OCI-LY7 (cell line): ENCODE measurements at places on chromosomes 5 and 9. TPM values are rescaled to one million over a fixed set of nuclear protein-coding genes. Genes with fewer than 3 reads are reported as not detected.
A peak's percentile ranks its signal among the peaks of the same experiment; 100 is the strongest.

DNA sequence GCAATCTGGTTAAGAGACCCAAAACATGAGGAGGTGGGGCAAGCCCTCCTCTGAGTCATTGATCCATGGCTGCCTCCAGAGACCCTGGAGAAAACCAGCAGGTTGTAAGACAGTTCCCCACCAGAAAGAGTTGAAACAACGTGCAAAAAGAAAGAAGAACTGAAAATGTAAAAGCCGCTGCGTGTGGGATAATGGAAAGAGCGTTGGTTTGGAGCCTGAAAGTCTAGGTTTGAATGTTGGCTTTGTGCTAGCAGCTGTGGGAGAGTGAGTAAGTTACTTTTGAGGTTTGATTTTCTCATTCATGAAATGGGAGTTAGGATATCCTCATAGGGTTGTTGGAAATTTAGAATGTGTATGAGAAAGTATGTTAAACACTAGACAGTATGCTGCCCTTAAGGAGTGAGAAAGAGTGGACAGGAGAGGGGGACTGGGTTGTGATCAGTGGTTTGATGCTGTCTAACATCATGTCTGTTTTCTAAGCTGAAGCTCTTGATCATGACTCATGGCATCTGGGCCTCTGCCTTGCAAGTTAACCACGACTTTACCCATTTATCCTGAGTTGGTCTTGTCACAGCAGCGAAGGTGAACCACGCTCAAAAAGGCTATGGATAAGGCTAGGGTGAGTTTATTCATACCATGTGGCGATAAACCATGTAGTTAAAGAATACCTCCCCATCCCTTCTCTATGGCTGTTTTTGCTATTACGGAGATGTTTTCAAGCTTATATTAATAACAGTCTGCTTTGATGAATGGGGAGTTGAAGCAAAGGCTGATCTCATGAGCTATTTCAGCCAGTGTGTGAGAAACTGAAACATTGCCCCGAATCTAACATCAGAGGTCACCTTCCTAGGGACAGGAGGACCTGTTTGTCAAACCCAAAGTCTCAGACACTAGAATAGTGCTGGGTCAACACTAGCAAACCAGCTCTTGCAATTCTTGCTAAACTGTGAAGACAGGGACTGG, 41.3 kb downstream of the ZNF366 start:
- no peak for DNase-seq

- no peak for DNase-seq
These were observed 488.2 kb downstream of the NTRK2 start for GRCh38 chr9:85157772-85158171.

- no peak for DNase-seq
These were observed 13.8 kb downstream of the LEAP2 start for GRCh38 chr5:132887283-132887682.

GRCh38 chr5:34525761-34526160, 130.4 kb upstream of the RAI14 start:
- DNase-seq = no peak

DNA sequence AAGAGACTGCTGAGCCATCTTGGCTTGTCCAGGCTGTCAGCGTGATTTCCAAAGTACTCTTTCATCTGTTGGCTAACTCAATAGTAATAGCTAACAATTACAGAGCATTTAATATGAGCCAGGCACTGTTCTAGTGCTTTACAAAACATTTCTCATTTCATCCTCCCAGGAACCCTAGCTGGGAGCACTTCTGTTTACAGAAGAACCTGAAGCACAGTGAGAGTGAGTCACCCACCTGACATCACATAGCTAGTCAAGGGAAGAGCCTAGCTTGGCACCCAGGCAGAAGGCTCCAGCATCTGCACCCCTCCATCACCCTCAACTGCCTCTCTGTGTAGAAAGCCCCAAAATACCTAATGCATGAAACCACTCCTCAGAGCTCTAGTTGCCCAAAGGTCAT, 57.5 kb upstream of the IQGAP2 start:
- DNase-seq = no peak

GRCh38 chr9:136336156-136336870, 9.0 kb downstream of the GPSM1 start:
- DNase-seq = no peak

GRCh38 chr5:97877588-97877987, 694.5 kb upstream of the RIOK2 start:
- no peak for DNase-seq

- no peak for DNase-seq
These were observed 6.4 kb upstream of the C6 start for GRCh38 chr5:41219658-41220269.

DNA sequence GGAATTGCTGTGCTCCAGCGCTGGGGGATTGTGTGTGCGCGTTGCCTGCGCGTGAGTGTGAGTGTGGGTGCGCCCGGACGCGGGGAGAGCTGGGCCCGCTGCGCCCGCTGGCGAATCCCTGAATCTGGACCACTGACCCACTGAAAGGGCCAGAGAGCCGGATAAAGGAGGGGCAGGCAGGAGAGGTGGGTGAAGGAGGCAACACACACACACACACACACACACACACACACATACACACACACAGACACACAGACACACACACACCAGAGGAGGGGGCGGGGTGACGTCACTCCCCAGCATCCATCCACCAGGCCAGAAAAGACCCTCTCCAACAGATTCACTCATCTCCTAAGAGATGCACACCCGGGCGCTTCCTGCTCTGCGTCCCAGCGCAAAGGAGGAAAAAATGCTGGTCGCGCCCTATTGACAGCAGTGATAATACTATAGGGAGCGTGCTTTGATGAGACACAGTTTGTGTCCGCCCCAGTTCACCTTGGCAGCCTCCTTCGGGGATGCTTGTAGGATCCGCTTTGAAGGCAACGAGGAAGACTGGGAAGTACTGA, 1059.1 kb upstream of the DMAC1 start:
- no peak for DNase-seq

- DNase-seq = no peak
These were observed 181.6 kb upstream of the NUDT12 start for GRCh38 chr5:103744159-103744558.

The GABRB2 gene
- total RNA-seq = 5.1 and 5.5 TPM in 2 replicates

DNA sequence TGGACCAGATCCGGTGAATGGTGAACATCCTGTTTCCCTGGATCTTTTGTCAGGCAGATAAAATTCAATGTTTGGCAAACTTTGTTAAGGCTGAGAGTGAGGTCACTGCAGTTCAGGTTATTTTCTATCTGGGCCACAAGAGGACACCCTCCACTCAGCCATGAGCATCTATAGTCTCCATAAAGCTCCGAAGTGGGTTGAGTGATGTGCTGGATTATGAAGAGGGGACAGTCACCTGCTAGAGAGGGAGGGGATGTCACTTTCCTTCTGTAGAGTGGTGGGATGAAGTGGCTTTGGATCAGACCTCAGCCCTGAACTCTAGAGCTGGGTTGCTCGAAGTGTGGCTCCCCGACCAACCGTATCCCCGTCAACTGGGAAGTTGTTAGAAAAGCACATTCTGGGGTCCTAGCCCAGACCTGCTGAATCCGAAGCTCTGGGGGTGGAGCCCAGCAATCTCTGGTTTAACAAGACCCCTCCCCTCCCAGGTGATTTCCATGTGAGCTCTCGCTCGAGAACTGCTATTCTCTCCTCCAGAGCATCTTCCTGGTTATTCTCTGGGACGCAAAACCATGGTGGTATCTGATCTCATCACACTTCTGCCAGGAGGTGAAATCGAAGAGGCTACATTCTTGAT, 31.8 kb upstream of the FGF1 start:
- DNase-seq = peak; percentile 13

DNA sequence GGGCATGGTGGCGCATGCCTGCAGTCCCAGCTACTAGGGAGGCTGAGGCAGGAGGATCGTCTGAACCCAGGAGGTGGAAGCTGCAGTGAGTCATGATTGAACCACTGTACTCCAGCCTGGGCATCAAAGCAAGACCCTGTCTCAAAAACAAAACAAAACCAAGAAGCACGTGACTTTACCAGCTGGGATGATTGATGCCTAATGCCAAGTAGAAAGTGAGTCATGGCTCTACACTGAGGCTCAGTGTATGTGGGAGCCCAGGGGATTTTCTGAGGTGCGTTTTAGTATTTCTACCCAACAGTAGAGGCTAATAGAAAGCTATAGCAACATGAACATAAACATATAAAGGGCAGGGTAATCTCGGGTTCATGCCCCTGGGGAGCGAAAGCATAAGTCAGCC, 13.9 kb upstream of the BRD3OS start:
- no peak for DNase-seq

DNA sequence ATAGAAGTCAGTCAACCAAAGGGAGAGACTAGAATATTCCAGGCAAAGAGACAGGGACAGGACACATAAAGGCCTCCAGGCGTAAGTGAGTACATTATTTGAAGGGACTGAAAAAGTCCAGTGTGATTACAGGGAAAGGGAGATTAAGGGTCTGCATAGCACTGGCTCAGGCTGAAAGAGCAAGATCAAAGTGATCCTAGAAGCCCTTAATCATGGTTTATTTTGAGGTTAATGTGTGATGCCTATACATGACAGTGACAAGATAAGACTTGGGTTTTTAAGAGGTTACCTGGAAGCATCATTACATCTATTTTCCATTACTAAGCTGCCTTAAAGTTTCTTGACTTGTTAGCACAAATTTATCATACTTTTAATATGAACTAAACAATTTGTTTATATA, 25.8 kb downstream of the LMBRD2 start:
- DNase-seq = no peak

The BHMT2 gene
- total RNA-seq = not detected in 2 replicates

DNA sequence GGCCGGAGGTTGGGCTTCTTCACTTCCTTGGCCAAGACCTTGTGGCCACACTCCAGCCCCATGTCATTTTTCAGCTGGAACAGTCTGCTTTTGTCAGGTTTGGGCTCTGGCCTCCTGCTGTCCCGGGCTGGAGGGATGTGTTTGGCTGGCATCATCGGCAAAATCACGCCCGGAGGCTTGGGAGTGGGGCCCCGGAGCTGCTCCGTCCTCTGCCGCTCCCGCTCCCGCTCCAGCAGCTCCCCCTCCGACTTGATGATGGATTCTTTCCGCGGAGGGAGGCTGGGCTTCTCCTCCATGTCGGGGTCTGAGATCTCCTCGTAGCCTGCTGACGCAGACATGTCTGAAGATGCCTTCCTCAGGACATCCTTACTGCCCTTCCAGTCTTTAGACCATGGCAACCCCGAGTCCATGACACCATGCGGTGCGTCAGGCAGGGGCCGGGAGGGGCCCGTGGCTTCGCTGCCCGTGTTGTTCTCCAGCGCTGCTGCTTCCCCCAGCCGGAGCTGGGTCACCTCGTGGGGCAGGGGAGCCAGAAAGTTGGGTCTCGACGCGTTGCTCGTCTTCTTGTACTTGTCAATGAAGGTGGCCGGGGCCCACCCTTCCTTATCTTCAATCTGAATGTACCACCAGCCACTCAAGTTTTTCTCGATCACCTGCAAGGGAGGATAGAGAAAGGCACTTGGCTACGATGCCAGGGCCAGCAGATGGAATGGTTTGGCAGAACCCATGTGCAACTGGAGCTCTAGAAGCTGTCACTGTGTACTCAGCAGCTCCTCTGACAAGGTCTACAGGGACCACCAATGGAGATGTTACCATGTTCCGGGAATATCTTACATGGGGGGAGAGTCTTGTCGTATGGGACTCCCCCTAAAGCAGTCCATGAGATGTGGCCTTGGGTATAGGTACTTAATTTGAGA, 56.0 kb upstream of the UBTD2 start:
- DNase-seq = no peak

DNA sequence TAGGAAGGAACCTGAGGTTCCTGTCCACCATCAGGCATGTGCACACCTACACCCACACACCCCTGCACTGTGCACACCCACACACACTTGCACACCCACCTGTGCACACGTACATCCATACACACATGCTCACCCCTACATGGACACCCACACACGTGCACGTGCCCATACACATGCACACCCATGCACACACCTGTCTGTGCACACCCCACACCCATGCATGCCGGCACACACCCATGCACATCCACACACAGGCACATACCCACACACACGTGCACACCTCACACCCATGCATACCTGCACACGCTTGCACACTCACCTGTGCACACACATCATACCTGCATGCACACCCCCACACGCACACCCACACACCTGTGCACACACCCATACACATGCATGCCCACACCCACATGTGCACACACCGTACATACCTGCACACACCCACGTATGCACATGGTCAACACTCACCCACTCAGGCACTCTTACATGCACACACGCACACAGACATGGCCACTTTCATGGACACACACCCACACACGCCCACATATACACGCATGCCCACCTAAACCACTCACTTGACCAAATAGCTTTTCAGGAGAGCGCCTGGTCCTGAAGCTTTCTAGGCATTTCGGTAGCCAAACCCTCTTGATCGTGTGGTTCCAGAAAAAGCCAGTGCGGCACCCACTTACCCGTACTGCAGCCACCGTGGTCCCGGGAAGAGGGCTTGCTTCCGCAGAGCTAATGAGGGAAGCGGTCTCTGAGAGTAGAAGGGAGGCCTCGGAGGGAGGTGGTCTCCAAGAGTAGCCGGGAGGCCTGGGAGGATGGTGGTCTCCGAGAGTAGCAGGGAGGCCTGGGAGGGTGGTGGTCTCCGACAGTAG, 36.7 kb upstream of the CLPTM1L start:
- DNase-seq = no peak

- DNase-seq = no peak
These were observed 12.1 kb upstream of the BARX1 start for GRCh38 chr9:93967020-93967803.

DNA sequence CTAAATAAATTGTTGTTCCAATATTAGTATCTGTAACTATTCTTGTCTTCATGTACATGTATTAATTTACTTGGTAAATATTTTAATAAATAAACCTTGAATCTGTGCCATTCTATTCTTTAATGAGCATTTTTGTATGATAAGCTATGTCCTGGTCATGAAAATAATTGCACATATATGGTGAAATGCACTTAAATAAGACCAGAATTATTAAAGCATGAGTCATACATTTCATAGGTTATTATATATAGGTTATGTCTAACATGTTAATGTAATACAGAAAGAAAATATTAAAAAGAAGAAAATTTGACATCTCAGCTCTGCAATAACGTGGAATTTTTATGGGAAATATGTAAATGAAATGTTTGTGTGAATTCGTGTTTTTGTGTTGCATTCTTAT, 1168.1 kb downstream of the TAF11L14 start:
- DNase-seq = no peak

- DNase-seq = no peak
These were observed 55.1 kb upstream of the MOCS2 start for GRCh38 chr5:53164478-53165165.

The ZNG1A gene
- 73.6 and 74.5 TPM in 2 replicates for total RNA-seq

The C9 gene
- not detected in 2 replicates for total RNA-seq

The CEL gene
- total RNA-seq = 1.4 and 1.8 TPM in 2 replicates

DNA sequence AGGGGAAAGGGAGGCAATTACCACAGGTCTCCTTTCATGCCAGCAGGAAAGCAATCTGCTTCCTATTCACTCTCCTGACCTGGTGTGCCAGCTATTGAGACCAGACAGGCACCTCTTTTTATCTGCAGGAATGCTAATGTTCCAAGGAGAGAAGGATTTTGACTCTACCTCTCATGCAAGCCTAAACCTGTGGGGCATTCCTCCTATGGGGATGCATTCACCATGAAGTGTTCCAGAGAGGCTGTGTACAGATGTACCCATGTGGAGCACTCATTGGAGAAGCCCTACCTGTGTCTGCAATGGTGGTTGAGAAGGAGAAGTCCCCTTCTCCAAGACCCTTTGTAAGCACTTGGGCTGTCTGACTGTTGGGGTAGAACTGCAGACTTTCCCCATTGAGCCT, 45.4 kb upstream of the EDIL3 start:
- DNase-seq = no peak

The SPAG8 gene
- 3.6 and 5.1 TPM in 2 replicates for total RNA-seq

The CAVIN4 gene
- total RNA-seq = 0.59 and 0.68 TPM in 2 replicates

The ZBTB26 gene
- 14.2 and 15.6 TPM in 2 replicates for total RNA-seq

- DNase-seq = peak; percentile 33
These were observed at the start of gene RETREG1 for GRCh38 chr5:16616536-16617273. Gene RETREG1, minus strand, starts transcription at chr5:16616997. Its CDS starts 26 bp downstream, at chr5:16616971.
